Substantia nigra (tissue), 51 donors: ENCODE measurements at places on chromosomes 2 and 18.

GRCh38 chr2:119744335-119744939 lies 15.3 kb upstream of the PTPN4 start:
- DNase-seq, result no peak

DNA sequence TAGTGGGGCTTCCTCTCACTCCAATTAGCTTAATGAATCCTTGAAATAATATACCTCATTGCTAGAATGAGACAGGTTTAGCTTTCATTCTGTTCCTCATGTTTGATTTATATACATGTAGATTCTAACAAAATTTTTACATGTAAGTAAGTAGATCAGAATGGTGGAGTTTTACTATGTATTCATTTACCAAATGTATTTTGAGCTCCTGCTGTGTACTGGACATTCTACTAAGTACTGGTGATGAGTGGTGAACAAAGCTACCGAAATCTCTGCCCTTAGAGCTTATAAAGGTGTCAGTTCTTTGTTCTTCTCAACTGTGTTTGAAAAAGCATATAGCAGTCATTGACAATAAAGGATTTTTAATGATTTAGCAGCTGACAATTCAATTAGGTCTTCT lies 19.7 kb downstream of the MTA3 start:
- no peak for DNase-seq

DNA sequence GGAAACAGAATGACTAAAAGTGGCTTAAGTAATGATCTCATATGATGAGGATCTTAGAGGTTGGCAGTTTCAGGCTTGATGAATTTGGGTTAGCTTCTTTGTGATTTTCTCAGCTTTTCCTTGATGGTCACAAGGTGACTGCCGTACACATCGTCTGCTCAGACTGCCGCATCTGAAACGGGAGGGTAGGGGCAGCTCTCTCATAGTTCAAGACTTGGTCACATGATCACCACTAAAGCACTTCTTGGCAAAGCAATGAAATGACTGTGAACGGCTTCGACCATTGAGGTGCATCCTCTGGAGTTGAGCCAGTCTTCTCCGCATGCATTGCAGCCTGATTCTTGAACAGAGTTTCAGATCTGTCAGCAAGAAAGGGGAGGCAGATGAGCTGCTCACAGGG lies 43.8 kb downstream of the LPIN1 start:
- DNase-seq, result no peak

DNA sequence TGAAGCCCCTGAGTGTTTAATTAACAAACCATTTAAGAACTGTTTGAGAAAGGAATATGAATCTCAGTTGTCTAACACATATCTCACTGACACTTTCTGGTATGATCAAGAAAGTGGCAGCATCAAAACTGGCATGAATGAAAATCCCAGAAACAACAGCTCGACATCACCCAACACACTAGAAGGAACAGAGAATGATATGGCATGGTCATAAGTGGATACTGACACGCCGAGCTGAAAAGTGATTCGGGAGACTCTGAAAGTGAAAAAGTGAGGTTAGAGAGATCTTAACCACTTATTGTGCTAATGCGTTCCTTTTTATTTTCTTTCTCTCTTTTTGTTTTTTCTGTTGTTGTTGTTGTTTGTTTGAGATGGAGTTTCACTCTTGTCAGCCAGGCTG lies 37.9 kb downstream of the MRPL35 start:
- DNase-seq, result no peak

DNA sequence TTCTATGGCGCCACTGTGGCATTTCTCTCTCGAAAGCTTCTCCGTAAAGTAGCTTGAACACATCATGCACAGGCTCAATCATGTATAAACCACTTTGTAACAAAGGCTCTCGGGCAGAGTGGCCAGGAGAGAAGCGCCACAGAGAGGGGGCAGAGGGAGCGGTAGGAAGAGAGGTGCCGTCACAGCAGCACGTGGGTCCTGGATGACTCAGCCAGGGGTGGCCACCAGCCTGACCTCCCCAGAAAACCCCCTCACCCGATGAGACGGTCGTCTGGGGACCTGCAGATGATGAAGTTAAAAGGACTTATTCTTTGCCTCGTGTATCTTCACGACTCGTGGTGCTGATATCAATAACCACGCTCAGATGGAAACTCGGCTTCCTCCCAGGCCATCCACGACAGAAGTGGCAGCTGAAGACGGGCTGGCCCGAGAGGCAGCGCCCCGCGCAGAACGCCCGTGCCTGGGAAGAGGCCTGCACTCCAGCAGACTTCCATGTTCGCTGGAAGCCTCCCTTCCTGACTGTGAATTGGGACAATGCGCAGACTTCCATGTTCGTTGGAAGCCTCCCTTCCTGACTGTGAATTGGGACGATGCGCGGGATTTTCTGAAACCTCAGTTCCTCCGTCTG lies 46.4 kb upstream of the MTCL1 start:
- no peak for DNase-seq

DNA sequence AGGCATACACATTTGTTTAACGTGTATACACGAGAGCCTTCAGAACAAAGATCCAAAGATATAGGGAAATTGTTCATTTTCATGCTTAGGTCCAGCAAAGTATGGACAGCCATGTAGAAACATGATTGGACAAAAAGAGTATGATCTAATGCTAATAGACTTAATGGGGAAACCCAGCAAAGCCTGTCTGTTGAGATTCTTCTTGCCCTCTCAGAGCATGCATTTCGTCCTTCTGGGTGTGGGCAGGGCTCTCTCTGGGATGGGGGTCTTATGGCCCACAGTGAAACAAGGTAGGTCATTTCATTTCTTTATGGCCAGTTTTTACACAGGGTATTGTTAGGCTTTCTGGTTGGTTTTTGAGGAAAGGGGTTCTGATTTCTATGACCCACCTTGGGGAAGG lies 124.4 kb downstream of the COMMD1 start:
- DNase-seq, result no peak

DNA sequence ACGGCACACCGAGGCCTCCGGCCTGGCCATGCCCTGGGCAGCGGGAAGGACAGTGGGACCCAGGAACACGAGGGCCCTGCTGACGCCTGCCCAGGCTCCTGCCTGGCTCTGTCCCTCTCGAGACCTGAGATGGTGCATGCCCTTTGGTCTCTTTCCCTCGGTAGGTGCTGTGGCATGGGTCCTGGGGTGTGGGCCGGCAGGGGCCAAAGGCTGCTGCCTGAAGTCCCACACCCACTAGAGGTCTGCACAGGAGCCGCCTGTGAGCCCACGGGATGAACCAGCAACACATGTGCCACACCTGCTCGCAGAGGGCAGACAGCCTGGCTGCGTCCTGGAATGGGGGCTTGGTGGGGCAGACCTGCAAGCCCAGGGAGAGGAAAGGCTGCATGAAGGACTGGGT lies 73.3 kb downstream of the NDUFA10 start:
- DNase-seq, result no peak

DNA sequence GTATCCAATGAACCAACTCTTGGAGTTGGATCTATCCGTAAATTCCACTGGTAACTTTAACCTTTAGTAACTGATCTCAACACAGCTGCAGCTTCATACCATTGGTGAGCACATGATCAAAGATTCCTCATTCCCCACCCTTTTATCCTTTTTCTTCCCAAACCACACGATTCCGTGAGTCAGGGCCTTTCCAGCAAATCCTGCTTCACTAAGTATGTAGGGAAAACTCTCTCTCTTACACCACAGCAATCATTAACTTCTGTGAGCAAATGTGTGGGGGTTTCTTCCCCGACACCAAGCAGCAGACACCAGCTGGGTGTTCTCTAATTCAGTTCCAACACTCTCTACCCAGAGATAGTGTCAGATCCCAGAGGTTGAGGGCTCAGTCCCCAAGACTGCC lies 23.5 kb downstream of the ELP2 start:
- DNase-seq, result no peak

DNA sequence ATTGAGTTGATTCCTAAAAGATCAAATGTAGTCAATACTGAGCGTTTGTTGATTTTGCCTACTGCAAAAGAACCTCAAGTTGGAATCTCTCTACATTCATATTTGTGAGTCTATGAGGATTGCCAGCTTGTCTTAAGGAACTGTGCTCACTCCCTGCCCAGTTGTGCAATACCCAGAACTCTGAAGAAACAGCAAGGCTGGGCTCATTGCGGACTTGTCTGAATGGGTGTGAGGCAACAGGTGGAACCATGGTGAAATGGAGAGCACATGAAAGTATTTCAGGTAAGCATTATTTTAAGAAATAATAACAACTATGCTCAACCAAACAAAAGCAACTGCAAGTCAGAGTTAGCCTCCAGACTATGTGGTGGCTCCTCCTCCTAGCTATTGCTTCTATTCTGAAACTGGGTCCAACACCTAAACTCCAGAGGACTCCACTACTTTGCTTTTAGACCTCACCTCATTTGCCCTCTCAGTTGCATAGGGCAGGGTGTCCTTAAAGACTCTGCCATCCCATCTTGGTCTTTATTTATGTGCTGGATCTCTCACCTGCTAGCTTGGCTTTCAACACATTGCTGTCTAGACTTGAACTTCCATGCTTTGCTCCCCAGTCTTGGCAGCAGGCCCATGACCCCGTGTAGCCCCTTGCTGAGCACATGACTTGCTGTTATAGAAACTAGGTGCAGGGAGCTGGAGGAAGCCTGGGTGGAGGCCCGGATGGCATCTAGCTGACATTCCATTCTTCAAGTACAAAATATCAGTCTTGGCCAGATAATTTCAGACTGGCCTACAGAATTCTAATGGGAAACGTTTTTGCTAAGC lies 94.8 kb upstream of the ARL5A start:
- no peak for DNase-seq

DNA sequence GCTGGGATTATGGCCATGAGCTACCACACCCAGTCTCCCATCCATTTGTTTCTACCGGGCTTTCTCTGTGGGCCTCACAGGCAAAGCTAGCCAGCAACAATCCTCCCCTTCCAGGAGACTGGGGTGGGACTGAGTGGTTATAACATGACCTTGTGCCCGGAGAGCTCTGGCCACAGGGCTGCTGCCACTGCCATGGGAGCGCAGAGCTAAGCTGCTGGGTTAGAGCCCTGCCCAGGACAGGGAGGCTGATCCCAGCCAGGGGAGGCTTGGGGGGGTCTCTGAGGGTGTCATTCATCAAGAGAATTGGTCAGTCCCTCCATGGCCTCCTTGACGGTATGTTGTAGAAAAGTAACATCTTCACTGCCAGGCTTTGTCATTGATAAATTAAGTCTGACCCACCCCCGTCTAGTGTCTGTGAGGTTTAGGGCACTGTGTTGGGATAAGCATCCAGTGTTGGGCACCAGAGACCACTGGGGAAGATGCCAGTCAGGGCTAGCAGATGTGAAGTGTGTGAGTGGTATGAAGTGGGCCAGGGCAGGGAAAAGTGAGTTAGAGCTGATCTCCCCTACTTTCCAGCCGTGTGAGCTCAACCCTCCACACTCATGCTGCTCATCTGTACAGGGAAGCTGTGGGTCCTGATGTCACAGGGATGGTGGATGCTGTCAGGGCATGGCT lies 368.4 kb upstream of the HS6ST1 start:
- no peak for DNase-seq

GRCh38 chr18:39751161-39751560 lies 2185.6 kb upstream of the CELF4 start:
- no peak for DNase-seq

DNA sequence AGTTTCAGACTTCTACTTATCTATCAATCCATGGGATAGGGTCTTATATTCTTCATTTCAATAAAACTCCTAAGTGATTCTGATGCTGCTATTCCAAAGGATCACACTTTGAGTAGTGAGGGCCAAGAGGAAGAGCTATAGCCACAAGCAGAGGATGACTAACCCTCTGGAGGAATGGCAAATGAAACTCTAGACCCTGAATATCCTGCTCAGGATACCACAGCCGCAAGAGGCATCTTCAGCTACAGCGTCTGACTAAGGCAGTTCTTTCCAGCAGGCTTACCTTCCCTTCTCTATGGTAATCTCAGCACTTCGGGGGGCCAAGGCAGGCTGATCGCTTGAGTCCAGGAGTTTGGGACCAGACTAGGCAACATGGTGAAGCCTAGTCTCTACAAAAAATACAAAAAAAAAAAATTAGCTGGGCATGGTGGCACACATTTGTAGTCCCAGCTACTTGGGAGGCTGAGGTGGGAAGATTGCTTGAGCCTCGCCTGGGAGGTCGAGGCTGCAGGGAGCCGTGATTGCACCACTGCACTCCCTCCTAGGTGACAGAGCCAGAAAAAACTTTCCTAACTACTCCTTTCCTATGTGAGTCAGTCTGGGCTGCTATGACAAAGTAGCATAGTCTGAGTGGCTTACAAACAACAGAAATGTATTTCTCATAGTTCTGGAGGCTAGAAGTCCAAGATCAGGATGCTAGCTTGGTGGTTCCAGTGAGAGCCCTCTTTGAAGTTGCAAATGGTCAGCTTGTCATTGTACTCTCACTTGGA lies 371.9 kb downstream of the IRS1 start:
- DNase-seq, result no peak

- no peak for DNase-seq
Observed at GRCh38 chr2:233544200-233544610, 22.4 kb downstream of the USP40 start.

DNA sequence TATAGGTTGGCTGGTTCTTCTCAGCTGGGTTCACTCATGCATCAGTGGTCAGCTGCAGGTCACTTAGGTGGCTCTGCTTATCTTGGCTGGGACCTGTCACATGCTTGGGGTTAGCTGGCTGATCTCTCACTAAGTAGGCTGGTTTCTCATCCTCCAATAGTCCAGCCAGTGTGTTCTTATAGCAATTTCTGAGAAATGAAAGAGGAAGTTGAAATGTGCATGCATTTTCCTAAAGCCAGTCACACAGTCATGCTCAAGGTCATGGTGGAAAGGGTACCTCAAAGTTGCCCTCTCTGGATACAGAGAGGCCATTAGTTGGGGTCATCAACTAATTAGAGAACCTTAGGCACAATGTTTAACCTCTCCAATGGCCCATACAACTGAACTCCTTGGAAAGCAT lies 64.4 kb downstream of the KLHL29 start:
- DNase-seq, result no peak

- no peak for DNase-seq
Observed at GRCh38 chr2:26685989-26686839, 6.3 kb upstream of the KCNK3 start.

- DNase-seq, result no peak
Observed at GRCh38 chr2:584863-585823, 92.1 kb downstream of the TMEM18 start.

DNA sequence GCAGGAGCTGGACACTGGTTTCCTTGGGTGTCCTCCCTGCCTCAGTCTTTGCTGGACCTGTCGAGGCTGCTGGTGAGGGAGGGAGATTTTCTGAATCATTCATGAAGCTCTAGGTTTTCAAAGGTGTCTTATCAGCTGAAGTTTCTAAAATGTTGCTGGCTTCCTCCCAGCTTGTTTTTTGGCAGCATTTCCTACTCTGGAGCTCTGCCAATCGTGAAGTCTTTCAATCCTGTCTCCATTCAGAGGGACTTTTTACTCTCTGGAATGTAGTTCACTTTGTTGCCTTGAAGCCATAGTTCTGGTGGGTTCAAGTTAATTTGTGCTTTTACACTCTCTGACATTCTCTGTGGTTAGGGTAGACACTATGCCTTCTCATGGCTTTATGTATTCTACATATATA lies 23.9 kb downstream of the SNTG2 start:
- no peak for DNase-seq
